ENCODE measurements at places on chromosomes 2 and 18.

- DNase-seq = no peak
Measured at GRCh38 chr2:144944546-144945220, 424.8 kb upstream of the ZEB2 start.

- DNase-seq = no peak
Measured at GRCh38 chr2:53004413-53004812, 763.2 kb upstream of the CHAC2 start.

- DNase-seq = no peak
Measured at GRCh38 chr2:141440072-141440635, 690.7 kb downstream of the LRP1B start.

DNA sequence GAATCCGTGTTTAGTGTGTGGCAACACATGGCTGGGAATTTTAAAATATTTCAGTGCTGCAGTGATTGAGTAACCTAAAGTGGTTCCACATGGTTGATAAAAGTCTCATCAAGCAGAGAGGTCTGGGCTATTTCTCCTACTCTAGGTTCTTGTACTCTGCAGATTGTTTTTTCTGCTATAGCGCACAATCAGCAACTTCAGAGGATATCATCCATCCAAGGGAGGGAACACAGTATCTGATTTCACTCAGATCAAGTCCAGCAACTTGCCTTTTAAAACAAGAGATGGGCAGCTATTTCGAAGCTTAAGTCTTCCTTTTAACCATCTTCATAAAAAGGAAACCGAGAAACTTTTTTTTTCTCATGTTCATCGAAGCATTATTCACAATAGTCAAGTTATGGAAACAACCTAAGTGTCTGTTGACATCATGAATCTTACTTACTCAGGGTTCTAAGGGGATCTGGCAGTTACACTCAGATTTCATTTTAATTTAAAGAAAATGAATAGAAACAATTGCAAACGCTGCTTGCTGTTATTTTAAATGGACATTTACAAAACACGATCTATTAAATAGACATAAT lies 172.7 kb upstream of the TRIB2 start:
- DNase-seq = no peak

GRCh38 chr2:212991120-212991519 lies 160.3 kb downstream of the IKZF2 start:
- DNase-seq = no peak

- DNase-seq = no peak
Measured at GRCh38 chr18:54250846-54251261, 18.5 kb upstream of the POLI start.

DNA sequence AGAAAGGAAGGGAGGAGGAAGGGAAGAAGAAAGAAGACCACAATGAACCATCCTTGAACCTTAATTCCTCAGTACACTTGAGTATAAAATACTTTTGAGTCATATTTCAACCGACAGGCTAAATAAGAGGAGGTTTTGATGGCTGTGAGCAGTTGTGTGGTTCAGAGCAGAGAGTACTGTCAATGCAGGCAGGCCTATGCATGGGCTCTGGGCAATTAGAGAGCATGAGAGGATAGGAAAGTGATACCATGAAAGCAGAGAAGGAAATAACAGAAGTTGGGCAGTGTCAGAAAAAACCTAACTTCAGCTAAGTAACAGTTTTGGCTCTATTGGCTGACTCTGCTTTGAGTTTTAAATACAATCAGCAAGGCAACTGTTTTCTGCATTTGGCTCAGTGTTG lies 123.6 kb upstream of the STK17B start:
- DNase-seq = no peak

DNA sequence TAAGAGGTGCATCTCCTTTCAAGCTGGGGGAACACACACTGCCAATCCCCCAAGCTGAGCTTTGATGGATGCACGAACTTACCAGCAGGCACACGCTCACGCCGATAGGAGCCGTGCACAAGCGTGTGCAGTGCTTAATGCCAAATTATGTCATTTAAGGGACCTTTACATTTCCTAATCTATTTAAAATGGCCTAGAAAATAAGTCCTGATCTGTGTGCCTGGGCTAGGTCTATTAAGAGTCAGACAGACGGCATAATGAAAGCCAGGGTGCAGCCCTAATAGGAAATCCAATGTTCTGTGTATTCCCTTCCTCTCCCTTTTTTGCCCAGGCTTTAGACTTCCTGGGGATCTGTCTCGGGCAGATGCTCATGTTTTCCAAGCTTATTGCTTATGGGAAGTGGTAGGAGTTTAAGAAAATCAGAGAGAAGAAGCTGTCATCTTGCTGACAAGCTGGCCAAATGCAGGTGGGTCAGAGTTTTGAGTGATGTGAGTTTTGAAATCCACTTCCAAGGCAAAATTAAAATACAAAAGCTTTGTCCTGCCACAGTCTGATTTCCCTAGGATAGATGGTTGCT lies 142.6 kb downstream of the MYT1L start:
- DNase-seq = no peak

DNA sequence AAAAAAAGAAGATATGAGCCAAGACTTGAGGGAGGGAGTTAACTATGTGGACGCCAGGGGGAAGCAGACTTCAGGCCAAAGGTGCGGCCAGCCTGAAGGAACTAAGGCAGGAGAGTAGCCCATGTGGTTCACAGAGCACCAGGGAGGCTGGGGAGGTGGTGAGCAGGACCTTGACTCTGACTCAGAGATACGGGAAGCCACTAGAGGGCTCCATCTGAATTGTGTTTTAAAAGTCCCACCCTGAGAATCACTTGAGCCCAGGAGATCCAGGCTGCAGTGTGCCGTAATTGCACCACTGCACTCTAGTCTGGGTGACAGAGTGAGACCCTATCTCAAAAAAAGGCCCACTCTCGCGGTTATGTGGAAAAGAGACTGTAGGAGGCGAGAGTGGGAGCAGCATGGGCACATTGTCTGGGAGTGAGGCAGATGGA lies 12.3 kb downstream of the CEP192 start:
- no peak for DNase-seq

GRCh38 chr2:61789807-61790602 lies 63.9 kb downstream of the FAM161A start:
- no peak for DNase-seq

DNA sequence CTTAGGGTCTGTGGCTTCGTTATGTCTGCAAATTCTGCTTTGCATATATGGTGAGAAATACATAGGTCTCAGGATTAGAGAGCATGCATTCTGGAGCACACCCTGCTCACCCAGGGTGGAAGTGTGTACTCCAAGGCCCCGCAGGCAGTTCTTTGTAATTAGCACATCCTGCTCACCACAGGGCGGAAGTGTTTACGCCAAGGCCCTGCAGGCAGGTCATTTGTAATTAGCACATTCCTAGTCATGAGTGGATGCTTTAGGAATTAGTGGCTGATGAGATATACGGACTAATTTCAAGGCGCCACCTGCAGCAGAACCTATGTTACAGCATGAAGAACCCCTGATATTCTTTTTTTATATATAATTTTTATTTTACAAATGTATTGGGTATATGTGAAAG lies 4.2 kb downstream of the ALLC start:
- no peak for DNase-seq

DNA sequence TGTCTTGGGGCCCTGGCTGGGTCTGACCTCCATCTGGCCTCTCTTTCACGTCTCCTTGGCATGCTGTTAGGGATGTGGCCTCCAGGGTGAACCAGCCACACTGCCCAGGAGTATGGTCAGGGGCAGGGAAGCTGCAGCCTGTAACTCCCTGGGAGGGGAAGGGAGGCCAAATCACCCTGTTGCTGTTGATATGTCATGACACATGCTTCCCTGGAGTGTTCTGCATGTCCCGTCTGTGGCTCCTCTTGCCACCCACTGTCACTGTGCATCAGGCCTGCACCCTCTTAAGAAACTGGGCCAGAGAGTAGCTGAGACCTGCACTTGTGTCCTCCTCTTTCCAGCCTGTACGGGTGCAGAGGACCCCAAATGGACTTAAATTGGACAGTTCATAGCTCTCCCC lies 221.3 kb downstream of the FHOD3 start:
- no peak for DNase-seq

DNA sequence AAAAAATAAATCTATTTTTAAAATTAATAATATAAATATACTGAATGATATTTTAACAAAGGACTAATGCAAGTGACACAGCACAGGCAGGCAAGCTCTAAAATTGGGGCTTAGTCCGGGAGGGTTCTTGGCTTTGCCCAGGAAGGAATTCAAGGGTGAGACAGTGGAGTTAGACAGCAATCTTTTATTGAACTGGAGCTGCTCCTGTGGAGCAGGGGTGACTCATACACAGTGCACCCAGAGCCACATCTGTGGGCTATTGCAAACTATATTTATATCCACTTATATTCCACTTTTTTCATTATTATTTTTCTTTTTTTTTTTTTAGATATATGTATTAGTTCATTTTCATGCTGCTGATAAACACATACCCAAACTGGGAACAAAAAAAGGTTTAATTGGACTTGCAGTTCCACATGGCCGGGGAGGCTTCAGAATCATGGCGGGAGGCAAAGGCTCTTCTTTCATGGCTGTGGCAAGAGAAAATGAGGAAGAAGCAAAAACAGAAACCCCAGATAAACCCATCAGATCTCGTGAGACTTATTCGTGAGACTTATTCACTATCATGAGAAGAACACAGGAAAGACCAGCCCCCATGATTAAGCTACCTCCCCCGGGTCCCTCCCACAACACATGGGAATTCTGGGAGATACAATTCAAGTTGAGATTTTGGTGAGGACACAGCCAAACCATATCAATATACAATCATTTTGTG lies 437.1 kb downstream of the BCL11A start:
- DNase-seq = no peak

DNA sequence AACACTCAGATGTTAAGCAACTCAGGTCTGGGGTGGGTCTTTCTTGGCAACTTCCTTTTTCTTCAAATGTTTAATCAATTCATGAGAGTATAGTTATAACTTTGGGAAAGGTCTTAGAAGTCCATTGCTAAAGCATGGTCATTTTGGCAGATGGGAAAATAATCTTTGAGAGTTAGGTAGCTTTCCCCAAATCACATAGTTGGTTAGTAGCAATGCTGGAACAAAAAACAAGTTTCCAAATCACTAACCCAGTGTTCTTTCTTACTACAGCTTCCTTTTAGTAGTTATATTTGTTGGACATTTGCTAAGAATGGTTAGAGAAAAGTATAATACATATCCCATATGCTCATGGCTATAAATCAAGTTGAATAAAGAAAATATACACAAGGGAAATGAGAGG lies 185.2 kb upstream of the SLC14A2 start:
- DNase-seq = no peak

- no peak for DNase-seq
Measured at GRCh38 chr2:175838979-175839378, 163.1 kb downstream of the LNPK start.

GRCh38 chr2:56127010-56127409 lies 56.8 kb upstream of the CCDC85A start:
- no peak for DNase-seq

- DNase-seq = no peak
Measured at GRCh38 chr2:129641371-129641770, 338.1 kb upstream of the RAB6C start.

DNA sequence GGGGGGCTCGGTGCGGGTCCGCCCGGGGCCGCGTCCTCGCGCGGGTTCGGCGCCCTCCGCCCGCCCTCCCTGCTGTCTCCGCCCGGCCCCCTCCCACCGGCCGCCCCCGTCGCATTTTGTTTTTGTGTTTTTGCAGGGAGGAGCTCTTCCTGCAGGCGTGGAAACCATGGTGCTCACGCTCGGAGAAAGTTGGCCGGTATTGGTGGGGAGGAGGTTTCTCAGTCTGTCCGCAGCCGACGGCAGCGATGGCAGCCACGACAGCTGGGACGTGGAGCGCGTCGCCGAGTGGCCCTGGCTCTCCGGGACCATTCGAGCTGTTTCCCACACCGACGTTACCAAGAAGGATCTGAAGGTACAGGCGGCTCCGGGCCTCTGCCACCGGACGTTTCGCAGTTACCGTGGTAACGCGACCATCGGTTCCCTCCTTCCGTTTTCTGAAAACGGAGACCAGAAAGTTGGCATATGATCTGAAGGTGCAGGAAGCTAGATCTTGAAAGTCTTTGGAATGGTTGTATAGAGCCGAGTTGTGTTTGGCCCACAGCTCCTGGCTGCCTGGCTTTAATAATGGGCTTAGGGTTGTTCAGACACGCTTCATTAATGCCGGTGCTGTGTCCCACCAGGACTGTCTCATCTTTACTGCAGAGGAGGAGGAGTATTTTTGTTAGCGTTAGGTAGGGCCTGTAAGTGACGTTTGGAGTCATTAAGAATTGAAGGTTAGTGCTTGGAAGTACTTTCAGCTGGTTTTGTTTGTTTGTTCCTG lies 891 bp downstream of the KDM3A start:
- DNase-seq = peak; percentile 48

- no peak for DNase-seq
Measured at GRCh38 chr2:149056541-149057255, 18.2 kb downstream of the LYPD6B start.

DNA sequence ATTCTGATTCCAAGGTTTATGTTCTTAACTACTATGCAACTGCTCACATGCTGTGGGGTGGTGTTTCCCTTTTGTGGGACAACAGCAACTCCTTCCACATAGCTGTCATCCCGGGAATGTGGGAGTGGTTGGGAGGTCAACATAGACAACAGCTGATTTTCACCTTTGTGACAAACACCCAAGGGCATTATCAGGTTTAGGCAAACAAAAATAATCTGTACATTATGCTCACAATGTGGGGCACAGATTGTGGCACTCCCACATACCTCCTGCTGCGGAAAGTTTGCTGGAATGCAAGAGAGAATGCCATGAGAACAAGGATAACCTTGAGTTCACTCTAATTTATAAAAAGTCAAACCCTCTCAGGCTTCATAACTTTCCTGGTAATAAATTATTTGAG lies 582.6 kb downstream of the CNTNAP5 start:
- no peak for DNase-seq

- DNase-seq = no peak
Measured at GRCh38 chr18:54261894-54262293, 7.4 kb upstream of the POLI start.

DNA sequence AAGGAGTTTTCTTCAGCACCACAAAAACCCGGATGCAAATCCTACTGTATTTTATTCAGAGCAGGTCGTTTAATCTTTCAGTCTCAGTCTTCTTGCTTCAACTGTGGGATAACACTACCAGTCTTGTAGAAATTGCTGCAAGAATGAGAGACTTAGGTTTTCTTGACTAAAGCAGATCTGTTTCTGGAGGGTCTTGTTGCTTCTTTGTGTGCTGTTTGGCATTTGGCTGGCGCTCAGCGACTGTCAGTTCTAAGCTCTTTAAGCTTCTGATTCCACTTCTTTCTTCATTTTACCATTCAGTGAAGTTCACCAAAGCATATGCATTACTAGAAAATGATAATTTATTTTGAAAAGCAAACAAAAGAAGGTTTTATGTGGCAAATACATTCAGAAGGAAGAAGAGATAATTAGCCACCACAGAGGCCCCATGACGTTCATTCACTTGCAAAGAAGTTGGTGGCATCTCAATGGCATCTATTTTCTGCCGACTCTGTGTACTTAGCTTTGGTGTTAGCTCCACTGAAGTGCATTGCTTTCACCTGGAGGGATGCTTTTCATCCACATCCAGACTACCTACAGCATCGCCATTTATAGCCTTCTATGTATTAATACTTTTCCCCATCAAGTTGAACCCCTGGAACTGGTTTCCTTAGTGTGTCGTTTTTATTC lies 53.7 kb downstream of the TRIB2 start:
- no peak for DNase-seq

GRCh38 chr2:66585587-66585986 lies 150.7 kb downstream of the MEIS1 start:
- no peak for DNase-seq

- no peak for DNase-seq
Measured at GRCh38 chr2:119937680-119938079, 75.2 kb upstream of the EPB41L5 start.
